CD4-positive, alpha-beta T cell treated with Interleukin-10 for 1 hour (primary cell): ENCODE measurements at places on chromosomes 12 and 14.

- no peak for DNase-seq
Measured at GRCh38 chr12:119343130-119343529, 8.6 kb downstream of the CCDC60 start.

GRCh38 chr12:90199006-90199405 is 490.4 kb upstream of the ATP2B1 start:
- no peak for DNase-seq

DNA sequence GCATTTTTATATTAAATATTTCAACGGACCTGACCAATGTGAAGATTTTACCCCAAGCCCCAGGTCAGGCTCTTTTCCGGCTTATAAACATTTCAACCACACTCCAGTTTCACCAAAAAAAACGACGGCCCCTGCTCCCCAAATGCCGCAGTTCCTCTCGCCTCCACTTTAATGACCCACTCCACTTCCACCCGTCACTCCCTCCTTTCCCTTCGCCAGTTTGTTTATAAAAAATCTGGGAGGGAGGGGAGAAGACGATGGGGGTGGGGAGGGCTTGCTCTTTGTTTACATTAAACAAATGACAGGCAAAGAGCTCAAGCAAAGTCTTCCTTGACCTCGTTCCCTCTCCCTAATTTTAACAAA is 5.4 kb downstream of the SIX6 start:
- no peak for DNase-seq

GRCh38 chr12:116087962-116088361 is 189.5 kb downstream of the MED13L start:
- no peak for DNase-seq

DNA sequence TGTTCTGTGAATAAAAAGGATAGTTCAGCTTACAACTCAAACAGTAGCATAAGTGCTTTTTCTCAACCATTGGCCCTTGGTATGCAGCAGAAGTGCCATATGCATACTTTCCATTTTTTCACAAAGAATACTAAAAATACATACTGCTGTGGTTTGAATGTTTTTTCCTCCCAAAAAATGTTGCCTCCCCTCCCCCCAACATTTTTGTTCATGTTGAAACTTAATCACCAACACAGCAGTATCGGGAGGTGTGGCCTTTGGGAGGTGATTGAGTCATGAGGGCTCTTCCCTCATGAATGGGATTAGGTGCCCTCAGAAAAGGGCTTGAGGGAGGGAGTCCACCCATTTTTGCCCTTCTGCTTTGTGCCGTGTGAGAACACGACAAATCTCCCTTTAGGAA is 198.6 kb downstream of the ESR2 start:
- no peak for DNase-seq

GRCh38 chr12:95674631-95675030 is 115.9 kb downstream of the NTN4 start:
- DNase-seq, result no peak

DNA sequence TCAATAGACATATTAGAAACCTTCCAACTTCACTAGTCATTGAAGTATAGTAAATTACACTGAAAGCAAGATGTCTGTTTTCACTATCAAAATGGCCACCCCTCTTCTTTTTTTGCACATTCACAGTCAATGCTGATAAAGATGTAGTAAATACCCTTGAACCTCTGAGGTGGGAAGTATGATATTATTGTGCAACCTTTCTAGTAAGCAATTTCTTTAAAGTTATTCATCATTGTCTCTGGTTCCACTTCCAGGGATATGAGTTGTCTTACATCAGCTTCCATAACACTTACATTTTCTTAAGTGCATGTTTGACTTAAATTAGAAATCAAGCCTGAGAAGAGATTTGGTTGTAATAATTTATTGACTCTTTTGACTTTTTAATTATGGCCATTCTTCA is 453.9 kb upstream of the MGAT4C start:
- DNase-seq, result no peak

DNA sequence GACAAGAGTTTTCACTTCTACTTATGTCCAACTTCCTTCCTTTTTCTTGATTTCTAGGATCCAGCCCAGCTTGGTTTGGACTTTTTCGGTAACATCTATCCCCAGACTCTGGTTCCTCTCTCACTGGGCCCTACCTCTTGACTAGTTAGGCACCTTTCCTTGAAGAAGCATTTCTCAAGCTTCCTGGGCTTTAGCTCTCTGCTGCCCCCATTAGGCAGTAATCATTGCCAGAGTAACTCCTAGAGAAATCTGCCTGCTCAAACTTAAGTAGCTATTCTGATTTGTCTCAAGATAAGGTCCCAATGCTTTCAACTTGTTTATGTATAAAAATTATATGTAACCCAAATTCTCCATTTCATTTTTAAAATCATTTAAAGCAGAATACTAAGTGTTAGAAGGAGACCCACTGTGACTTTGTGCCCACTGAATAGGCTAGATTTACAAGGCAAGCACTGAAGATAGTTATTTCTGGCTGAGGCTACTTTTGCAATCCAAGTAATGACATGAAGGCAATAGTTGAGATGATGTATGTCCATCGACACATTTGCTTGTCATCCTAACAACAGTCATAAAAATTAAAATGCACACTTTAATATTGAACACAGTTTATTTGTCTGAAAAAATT is 275.0 kb upstream of the G2E3 start:
- DNase-seq, result no peak

- peak; percentile 21 for DNase-seq
Measured at GRCh38 chr14:69101331-69101826, 51.5 kb downstream of the DCAF5 start.
